ENCODE measurements at places on chromosomes 16 and 17. TPM values are rescaled to one million over a fixed set of nuclear protein-coding genes. Genes with fewer than 3 reads are reported as not detected.

GRCh38 chr16:47035436-47035835 is 62.0 kb upstream of the DNAJA2 start:
- DNase-seq, result no peak

- DNase-seq, result peak; percentile 79
Observed at GRCh38 chr17:42679492-42680330, 1.9 kb downstream of the CCR10 start.

DNA sequence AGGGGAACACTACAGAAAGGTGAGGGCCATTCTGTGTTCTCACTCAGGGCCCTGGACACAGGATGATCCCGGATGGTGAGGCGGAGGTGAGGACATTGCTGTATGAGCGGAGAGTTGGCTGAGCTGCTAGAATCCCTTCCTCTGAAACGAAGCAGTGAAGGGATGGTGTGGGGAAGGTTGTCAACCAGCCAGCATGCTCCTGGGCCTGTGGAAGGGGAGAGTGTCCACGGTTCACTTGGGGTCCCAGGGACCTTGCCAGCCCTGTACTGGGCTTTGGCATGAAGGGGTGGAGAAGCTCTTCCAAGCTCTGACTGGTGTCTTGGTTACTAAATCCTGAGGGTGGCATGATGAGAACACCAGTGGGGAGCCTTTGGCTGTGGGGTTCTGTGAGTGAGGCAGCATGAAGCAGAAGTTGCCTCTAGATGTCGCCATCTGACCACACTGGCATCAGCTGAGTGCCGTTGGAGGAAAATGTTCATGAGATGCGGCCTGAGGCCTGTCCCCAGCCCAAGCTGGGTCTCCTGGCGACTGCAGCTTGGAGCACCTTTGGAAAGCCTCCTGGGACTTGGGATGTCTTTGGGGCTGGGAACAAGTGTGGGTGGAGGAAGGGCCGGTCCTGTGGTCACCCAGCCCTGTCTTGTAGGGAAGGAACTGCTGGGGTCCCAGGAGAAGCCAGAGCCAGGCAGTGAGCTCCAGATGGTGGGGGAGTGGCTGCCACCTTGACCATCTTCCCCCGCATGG is 14.8 kb downstream of the PDP2 start:
- DNase-seq, result peak; percentile 57

TPSG1 gene
- total RNA-seq, result not detected

NHLRC4 gene
- total RNA-seq, result 2.1 TPM

FBXL16 gene
- not detected for total RNA-seq

Data from fibroblast of lung (primary cell).